Iris pigment epithelial cell (primary cell): ENCODE measurements at places on chromosomes 1 and 21.

- no peak for DNase-seq
These were observed 292.8 kb upstream of the VAMP3 start for GRCh38 chr1:7478142-7478790.

GRCh38 chr1:176512966-176513365 is 50.0 kb downstream of the PAPPA2 start:
- DNase-seq, result no peak

DNA sequence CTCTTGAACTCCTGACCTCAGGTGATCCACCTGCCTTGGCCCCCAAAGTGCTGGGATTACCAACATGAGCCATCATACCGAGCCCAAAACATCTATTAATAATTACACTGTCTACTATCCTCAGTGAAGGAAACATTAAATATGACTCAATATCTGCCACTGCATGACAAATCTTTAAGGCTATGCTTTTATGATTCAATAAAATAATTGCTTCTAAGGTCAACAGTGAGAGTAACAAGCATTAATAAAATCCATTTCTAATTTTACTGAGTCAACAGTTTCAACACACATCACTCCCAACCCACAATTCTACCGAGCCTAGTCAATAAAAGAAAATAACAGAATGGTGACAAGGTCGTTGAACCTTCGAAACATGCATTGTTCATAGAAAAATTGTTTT is 125.5 kb upstream of the CHRM3 start:
- DNase-seq, result no peak

DNA sequence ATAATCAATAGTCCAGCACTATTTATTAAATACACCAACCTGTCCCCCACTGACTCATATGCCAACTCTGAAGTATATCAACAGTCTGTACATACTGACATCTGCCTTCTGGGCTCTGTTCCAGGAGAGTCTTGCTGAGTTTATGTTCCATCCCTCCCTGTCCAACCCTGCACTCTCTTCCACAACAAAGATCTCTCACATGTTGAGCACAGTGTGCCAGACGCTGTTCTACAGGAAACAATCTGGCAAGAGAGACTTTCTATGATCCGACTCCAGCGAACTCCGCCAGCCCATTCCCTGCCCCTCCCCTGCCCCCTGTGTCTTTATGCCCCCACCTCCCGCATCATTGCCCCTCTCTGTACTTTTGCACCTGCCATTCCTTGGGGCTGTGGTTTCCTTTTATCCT is 3.4 kb downstream of the LACTBL1 start:
- peak; percentile 95 for DNase-seq

DNA sequence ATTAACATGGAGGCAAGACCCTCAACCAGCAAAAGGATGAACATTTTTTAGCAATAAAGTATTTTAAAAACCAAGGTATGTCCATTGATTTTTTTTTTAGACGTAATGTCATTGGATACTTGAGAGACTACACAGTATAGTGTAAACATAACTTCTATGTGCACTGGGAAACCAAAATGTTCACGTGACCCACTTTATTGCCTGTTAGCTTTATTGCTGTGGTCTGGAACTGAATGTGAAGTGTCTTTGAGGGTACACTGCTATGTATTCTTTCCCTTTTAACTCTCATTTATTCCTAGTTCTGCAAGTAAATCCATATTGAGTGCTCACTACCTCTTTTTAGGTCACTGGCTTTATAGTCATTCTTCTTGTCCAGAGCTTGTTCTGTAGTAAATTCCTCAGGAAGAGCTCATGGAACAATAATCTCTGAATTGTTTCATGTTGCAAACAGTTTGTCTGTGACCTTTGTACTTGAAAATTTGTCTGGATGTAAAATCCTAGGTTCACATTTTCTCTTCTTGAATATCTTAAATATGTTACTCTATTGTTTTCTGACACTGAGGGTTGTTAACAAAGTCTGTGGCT is 20.6 kb downstream of the ABCD3 start:
- peak; percentile 53 for DNase-seq

GRCh38 chr1:116873680-116874271 is 35.9 kb upstream of the PTGFRN start:
- no peak for DNase-seq

- DNase-seq, result no peak
These were observed 11.2 kb upstream of the SLC35E2B start for GRCh38 chr1:1703796-1704195.

DNA sequence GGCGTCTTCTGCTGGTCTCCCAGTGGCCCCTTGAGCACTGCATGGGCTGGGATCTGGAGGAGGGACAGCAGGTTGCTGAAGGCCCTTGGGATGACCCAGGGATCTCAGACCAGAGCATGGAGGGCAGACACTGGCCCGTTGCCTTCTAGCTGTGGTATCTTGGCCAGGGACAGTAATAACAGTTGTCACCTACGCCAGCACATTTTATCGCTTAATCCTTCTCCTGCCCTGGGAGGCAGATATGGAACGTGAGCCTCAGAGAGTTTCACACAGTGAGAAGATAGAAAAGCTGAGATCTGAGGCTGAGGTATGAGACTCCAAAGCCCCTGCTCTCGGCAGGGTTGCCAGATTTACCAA is 40.1 kb upstream of the RD3 start:
- DNase-seq, result no peak

DNA sequence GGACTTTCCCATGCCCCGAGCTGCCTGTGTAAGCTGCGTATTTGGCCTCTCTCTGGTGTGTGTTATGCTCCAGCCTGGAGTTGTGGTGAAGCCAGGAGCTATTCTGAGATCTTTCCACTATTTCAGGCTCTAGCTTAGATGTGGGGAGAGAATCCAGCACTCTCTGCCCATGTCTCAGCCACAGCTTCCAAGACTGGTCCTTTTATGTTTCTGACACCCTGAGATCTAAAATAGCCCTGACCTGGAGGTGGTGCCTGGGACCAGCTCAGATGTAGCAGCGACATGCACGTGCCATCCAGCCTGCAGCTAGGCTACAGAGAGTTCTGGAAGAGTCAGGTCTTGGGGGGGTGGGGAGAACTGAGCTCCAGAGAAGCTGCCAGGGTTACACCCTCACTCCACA is 76.5 kb downstream of the TENT5C start:
- no peak for DNase-seq

DNA sequence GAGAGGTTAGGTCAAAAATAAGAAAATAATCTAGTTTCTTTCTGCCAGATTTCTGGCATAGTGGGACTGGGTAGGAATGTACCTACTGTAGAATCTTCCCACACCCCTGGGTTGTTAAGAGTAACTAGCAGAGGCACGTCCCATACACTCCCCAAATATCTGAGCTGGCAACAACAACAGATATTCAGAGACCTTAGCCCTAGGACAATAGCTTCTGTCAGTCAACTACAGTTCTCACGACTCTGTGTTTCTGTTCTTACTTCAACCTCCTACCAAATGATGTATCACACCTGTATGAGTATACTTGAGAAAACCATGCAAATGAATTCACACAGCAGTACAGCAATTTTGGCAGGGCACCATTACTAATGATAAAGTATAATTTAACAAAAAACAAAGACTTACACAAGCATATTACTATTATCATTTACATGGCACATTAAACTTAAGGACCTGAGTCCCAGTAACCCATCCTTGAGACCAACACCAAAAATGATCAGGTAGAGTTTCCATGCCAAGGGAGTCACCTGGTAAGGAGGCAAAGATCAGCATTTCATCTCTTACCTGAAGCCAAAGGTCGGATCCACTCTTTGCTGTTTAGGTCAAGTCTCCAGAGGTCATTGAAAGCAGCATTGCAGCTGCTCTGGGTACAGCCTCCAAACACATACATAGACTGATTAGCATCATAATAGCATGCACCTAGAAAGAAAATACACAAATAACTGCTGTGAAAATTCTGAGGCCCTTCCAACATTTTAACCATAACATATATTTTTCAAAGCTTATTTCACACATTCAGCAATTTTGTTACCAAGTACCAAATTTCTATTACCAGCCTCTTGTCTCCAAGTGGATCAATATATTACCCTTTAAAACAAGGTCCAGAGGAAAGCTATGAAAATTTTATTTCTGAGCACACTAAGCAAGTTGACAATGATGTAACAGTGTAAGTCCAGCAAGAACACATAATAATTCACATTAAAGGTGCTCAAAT is 57.5 kb upstream of the CPLANE2 start:
- DNase-seq, result no peak

- no peak for DNase-seq
These were observed 204.7 kb upstream of the LYPLAL1 start for GRCh38 chr1:218969006-218969405.

DNA sequence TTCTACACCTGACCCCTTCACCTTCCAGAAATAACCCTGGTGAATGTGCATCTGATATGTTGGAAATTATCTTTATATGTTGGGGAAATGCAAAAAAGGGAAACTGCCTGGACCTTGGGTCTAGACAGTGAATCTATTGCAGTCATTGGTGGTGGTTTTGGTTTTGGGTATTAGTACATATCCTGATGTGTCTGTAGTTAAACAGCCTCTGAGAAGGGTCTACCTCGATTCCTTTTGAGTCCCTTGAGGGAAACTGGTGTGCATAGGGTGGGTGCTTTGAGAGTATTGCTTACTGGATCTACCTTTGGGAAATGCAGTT is 127.3 kb upstream of the KIAA0040 start:
- DNase-seq, result no peak

DNA sequence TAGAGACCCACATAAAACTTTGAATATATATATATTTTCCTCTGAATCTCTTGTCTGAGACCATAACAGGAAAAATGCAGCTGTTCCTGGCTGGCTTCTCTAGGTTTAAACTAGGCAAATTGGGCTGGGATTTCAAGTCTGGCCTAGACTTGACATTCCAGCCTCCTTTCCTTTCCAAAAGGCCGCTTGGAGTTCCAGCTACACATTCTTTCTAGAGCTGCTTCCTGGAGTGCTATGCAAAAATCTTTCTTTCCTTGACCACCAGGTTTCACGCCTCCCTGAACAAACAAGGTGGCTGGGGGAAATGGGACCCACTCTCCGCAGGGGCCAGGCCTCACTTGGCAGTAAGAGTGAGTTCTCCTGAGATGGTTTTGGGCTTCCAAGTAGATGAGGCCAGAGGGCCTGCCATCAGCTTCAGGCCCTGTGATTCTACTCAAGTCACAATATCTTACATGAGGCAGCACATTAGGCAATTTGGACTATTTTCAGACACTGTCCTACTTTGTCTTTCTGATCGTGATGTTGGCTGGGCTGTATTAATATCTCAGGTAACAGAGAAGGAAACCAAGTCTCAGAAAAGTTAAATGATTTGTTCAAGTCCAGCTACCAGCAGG is 102.4 kb downstream of the FAM78B start:
- DNase-seq, result no peak

DNA sequence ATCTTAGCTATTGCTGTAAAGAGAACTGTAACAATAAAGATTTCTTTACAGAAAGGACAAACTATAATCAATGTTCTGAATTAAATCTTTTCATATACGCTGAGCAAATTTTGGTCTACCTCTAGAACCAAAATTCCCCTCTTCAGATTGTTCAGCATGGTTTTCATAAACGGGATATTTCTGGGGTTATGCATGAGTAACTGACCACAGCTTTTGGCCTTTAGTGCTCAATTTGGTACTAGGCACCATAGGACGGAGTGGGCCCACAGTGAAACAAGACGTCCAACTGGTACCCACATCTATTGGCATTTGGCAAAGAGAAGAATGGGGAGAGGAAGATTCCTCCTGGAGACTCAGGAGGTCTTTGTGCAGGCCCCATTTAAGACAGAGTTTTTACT is 184.5 kb downstream of the TGFBR3 start:
- DNase-seq, result peak; percentile 49

DNA sequence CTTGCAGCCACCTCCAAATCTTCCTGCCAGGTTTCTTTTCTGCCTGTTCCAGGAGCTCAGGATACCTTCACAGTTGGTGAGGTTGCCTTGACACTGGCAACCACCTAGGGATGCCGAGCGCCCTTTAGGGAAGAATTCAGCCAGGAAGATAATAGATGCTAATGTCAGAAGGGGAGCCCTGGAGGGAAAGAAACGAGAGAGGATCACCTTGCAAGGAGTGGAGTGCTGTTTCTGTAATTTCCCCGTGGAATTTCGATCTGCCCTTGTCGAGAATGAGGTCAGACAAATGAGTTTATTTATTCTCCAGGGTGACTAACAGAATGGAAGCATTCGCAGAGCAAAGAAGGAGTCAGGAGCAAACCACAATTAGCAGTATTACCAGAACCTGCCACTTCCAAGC is 315.8 kb upstream of the KAZN start:
- DNase-seq, result peak; percentile 39

DNA sequence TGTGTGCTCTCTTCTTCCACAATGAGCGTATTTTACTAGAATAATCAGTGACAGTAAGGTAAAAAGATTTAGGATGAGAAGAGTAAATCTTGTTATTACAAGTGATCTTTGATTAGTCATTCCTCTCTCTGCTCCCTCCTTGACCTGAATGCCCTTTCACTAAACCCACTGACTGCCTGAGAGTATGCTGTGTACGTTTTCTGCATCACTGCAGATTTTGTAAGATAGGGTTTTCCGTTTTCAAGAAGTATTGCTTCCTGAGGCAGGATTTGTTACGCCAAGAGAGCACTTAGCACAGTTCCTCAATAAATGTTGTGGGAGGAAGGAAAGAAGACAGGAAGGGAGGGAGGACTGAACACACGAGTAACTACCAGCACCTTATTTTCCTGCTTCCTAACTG is 7.7 kb upstream of the LAMB3 start:
- DNase-seq, result peak; percentile 79

DNA sequence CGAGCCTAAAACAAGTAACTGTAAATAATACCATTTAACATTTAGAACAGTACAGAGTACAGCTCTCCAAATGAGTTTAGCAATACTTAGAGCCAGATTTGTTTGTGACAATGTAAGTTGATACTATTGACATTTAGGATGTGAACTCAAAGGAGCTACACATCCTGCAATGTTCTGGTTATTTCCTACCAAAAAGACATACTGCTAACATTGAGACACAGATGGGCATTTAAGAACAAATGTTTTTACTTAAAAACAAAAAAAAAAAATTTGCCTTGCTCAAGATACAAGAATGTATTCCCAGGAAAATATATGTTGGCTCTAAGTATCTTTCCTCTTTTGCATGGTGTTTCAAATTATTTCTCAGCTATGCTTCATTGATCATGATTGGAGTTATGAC is 1464.8 kb upstream of the PRMT6 start:
- DNase-seq, result no peak

DNA sequence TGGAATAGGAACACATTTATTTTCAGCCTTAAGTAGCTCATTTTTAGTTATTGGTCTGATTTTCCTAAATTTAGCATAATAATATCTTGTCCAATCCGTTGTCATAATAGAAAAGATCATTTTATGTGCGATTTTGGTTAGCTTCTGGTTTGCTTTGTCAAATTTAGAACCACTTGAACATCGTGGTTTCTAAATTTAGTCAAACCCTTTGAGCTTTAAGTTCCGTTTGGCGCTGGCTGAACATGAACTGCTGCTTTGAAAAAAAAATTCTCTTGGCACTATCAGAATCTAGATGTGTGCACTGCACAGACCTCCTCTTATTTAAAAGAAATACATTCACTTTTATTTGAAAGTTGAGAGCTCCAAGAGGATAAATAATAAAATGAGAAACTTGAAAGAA is 370.6 kb downstream of the PTPRC start:
- no peak for DNase-seq

GRCh38 chr1:56077206-56077605 is 502.2 kb downstream of the PLPP3 start:
- DNase-seq, result no peak
